ENCODE measurements at places on chromosomes 2 and 18.

GRCh38 chr2:228549441-228550007 lies 368.0 kb upstream of the SPHKAP start:
- no peak for DNase-seq

DNA sequence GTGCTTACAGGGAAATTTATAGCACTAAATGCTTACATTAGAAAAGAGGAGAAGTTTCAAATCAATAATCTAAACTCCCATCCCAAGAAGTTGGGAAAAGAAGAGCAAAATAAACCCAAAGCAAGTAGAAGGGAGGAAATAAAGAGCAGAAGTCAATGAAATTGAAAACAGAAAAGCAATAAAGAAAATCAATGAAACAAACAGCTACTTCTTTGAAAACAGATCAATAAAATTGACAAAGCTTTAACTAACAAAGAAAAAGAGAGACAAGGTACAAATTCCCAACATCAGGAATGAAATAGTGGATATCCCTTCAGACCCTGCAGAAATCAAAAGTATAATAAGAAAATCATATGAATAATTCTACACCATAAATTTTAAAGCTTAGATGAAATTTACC lies 25.5 kb upstream of the ONECUT2 start:
- no peak for DNase-seq

DNA sequence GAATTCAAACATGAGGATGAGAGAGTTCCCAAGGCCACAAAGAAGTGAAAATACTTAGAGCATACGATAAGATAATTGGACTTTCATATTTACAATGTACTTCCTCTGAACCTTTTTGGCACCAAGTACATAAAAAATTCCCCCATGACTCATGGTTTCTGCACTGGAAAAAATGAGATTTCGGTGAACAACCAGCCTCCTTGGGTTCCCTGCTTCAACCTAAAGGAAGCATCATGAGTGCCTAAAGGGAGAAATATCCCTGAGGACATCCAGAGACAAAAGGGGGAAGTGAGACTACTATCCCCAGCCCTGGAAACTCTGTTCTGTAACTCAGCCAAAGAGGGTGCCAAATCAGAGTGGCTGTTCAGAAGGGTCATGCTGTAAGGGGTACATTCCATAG lies 562.7 kb upstream of the SLC39A10 start:
- DNase-seq, result no peak

- DNase-seq, result no peak
These were observed 1036.7 kb upstream of the CELF4 start for GRCh38 chr18:38602341-38602740.

DNA sequence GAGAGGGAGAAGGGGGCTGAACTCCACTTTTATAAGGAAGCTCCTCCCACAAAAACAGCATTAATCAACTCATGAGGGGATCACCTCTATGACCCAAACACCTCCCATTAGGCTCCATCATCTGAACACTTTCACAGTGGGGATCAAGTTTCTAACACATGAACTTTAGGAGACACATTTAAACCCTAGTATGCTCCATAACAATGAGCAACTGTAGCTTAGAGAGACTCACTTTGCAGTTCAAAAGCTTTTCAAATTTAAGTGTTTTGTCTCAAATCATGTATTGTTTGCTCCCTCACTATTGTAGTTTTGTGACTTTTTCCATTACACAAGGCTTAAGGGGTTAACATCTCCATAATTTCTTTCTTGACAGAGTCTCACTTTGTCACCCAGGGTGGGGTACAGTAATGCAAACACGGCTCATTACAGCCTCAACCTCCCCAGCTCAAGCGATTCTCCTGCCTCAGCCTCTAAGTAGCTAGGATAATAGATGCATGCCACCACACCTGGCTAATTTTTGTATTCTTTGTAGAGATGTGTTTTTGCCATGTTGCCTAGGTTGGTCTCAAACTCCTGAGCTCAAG lies 352.7 kb upstream of the CDH20 start:
- peak; percentile 26 for DNase-seq

DNA sequence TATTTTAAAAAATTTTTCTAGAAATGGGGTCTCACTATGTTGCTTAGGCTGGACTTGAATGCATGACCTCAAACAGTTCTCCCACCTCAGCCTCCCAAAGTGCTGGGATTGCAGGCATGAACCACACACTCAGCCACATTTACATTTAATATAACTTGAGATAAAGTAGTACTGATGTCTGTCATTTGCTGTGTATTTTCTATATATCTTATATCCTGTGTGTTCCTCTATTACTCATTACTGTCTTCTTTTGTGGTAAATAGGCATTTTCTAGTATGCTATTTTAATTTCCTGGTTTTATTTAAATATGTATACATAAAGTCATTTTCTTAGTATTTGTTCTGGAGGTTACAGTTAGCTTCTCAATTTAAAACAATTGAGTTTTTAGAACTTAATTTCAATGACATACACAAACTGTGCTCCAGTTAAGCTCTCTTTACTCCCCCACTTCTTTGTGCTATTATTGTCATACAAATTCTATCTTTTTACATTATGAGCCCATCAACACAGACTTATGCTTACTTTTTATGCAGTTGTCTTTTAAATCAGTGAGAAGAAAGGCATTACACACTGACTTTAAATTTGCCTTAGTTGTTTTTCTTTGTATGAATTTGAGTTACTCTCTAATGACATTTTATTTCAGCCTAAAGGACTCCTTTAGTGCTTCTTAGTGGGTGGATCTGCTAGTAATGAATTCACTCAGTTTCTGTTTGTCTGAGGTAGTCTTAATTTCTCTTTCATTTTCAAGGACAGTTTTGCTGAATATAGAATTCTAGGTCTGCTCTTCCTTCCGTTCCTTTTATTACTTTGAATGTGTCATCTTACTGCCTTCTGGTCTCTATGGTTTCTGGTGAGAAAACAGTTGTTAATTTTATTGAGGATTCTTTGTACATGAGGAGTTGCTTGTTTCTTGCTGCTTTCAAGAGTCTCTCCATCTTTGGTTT lies 6.2 kb upstream of the INPP4A start:
- no peak for DNase-seq

- DNase-seq, result peak; percentile 76
These were observed 16.5 kb downstream of the SLC4A3 start for GRCh38 chr2:219643788-219644398.

- DNase-seq, result peak; percentile 97
These were observed at the start of gene PPM1G for GRCh38 chr2:27409321-27410073. PPM1G (minus strand) TSS chr2:27409591; CDS start chr2:27409422, 169 bp downstream.

DNA sequence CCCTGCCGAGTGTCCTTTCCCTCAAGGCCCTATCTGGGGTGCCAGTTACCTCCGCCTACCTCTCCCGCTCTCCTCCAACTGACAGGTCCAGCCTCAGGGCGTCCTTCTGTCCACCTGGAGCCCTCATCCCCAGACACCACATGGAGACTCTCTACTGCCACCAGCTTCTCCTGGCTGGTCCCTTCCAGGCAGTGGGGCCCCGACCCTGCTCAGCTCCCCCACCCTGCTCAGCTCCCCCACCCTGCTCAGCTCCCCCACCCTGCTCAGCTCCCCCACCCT lies 74.0 kb upstream of the ODC1 start:
- DNase-seq, result no peak

GRCh38 chr2:66522611-66523376 lies 87.9 kb downstream of the MEIS1 start:
- no peak for DNase-seq

GRCh38 chr2:8564475-8564874 lies 117.4 kb upstream of the ID2 start:
- no peak for DNase-seq

GRCh38 chr18:24677011-24677410 lies 216.6 kb downstream of the HRH4 start:
- no peak for DNase-seq

All from H9 (cell line).